ENCODE measurements at places on chromosomes 1 and 21.
A peak's percentile ranks its signal among the peaks of the same experiment; 100 is the strongest.

- peak; percentile 43 for DNase-seq
Measured at GRCh38 chr1:115056395-115056798, 26.8 kb downstream of the TSHB start.

DNA sequence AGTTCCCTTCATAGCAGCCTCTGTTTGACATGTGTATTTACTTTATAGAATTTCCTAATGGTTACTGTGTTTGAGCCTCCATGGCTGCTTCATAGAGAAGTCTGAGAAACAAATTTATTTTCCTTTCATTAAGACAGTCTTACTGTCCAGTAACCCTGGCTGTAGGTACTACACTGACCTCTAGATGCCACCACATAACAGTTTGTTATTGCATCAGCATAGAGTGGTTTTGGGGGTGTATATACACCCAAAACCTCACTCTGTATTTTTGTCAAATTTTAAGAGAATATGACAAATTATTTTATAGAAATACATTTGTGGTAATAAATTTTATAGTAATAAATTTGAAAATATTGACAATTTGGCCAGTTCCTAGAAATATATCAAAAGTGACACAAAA lies 57.3 kb downstream of the OBSCN start:
- DNase-seq: no peak

- no peak for DNase-seq
Measured at GRCh38 chr1:99852648-99853047, 2.5 kb downstream of the AGL start.

- no peak for DNase-seq
Measured at GRCh38 chr1:93306920-93307319, 38.8 kb upstream of the DR1 start.

- no peak for DNase-seq
Measured at GRCh38 chr1:13830170-13830569, 130.2 kb downstream of the PRDM2 start.

DNA sequence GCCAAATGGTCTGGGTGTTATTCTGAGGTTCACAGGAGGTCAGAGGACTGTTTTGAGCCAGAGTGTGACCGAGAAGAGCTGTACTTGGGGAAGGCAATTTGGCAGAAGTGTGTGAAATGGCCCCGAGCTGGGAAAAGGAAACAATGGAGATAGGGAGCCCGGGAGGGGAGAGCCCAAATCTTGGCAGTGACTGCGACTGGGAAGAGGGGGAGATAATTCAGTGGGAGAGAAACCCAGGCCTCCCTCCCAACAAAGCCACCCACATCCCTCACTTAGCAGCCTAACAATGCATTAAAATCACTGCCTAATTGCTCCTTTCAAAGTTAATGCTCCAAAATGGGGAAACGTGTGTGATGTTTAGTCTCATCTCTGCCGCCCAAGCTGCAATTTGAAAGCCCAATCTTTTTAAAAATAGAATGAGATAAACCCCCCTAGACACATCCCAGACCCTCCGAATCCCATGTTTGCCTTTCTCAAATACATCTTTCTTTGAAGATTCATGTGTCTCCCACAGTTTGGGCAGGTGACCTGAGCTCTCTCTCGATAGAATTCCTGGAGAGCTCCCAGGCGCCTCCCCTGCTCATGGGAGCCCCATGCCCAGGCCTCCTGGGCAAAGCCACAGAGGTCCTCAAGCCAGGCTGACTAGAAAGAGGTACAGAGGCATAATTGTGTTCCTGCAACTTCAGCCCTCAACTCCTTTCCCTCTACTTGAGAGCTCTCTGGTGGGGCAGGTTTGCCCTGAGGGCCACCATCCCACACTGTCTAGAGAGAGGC lies 17.3 kb downstream of the LRRC52 start:
- DNase-seq: no peak
